ENCODE measurements at places on chromosomes 12 and 14. TPM values are rescaled to one million over a fixed set of nuclear protein-coding genes. Genes with fewer than 3 reads are reported as not detected.

Gene CLEC9A
- total RNA-seq = 0.98 TPM

Gene PLEKHH1
- total RNA-seq = 0.53 TPM

Gene AQP5
- total RNA-seq = not detected

Gene NINJ2
- total RNA-seq = 1.1 TPM

Gene RGS6
- not detected for total RNA-seq

- no peak for DNase-seq
These were observed 53.6 kb downstream of the LGMN start for GRCh38 chr14:92694807-92695206.

DNA sequence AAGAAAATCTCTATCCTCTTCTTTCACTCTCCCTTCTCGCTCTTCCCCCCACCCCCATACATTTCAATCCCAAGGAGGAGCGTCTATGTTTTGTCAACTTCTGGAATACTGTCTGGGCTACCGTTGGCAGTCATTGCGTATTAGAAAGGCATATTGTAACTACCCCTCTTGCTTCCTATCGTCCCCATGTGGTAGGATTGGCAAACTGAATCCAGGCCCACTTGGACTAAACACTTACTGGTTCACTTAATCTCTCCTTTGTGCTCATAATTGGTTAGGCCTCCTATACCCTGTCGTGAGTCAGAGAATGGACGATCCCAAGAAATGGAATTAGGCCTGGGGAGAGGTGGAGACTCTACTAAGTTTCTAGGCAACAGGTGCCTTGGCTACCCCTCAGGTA, 68.8 kb upstream of the SLC8A3 start:
- no peak for DNase-seq

DNA sequence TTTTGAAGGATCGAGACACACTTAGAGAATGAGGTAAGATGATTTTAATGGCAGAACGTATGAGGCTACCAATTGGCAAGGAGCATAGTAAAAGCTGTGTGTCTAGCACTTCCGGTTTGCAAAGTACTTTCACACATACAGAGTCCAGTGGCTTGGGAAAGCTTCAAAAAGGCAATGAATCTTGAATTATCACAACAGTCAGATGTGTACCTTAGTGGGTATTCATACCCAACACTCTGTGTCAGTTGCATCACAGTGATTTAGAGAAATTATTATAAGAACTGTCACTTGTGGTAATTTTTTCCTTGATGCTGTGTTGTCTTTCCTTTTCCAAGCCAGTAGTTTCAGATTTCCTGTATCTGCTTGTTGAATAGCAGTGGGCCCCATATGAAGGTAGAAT, 424.1 kb downstream of the PCNX1 start:
- DNase-seq = no peak

DNA sequence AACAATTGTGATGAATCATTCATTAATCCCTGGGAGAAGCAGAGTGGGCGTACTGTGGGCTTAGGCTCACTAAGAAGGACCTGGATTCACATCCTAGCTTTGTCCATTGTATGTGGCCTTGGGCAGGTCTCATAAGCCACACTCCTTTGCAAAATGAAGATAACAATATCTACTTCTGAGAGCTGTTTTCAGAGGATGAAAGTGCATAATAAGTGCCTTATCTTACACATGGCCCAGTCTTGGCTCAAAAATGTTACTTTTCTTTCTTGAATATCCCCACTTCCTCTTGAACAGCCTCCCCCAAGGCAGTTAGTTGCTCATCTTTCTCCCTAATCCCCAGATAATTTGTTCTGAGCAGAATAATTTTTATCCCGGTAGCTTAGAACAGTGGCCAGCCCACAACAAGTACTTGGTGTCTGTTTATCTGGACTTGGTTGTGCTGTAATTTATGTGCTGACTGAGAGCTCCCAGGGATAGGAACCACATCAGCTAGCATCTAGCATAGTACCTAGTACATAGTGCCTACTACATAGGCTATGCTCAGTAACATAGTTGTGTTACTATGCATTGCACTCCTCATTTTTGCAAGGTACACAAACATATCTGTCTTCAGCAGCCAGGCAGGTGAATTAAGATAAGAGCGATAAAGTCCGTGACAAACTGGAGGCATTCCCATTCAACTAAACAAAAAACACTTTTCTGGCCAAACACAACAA, 61.7 kb upstream of the NUDT4 start:
- DNase-seq = no peak

DNA sequence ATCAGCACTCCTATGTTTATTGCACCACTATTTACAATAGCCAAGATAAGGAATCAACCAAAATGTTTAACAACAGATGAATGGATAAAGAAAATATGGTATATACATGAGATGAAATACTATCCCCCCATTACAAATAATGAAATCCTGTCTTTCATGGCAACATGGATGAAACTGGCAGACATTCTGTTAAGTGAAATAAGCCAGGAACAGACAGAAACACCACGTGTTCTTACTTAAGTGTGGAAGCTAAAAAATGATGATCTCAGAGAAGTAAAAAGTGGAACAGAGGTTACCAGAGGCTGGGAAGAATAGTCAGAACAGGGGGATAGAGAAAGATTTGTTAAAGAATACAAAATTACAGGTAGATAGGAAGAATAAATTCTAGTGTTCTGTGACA, 113.7 kb upstream of the MDM1 start:
- no peak for DNase-seq

GRCh38 chr12:14558473-14558959, 9.2 kb downstream of the PLBD1 start:
- no peak for DNase-seq

Data from CD4-positive, alpha-beta T cell (primary cell).